Gastrocnemius medialis (tissue), 4 donors: ENCODE measurements at places on chromosomes 4 and X. TPM values are rescaled to one million over a fixed set of nuclear protein-coding genes. Genes with fewer than 3 reads are reported as not detected.

GRCh38 chrX:65932173-65933084, 107.5 kb downstream of the VSIG4 start:
- no peak for DNase-seq
- no peak overlapping the region for H3K4me3 ChIP-seq
- no peaks in the 10 kb centered on the region for H3K36me3 ChIP-seq
- H3K27me3 ChIP-seq: peaks cover 2% of the 10 kb centered on the region
- H3K27ac ChIP-seq: no peak overlapping the region
- H3K4me1 ChIP-seq: no peaks in the 10 kb centered on the region

DNA sequence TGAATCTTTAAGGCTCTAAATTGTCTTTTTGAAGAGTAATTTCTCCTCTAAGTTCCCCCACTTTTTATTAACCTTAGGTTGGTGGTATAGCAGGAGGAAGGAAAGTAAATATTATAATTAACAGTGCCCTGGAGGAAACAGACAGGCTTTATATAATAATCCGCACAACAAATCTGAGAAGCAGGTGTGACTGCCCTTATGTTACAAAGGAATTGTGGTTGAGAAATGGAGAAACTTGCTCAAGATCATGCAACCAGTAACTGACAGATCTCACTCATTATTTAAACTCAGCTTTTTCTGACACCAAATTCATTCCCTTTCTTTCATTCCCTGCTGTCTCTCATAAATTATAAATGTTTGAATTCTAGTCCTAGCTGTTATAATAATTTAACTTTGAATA, 282.0 kb downstream of the PPP3CA start:
- DNase-seq: no peak
- H3K36me3 ChIP-seq: no peaks in the 10 kb centered on the region
- H3K4me3 ChIP-seq: no peak overlapping the region
- no peak overlapping the region for H3K27ac ChIP-seq
- peaks cover 19% of the 10 kb centered on the region for H3K4me1 ChIP-seq

GRCh38 chrX:20372533-20372932, 105.8 kb upstream of the RPS6KA3 start:
- DNase-seq: no peak
- H3K27me3 ChIP-seq: no peaks in the 10 kb centered on the region
- no peak overlapping the region for H3K4me3 ChIP-seq
- H3K36me3 ChIP-seq: no peaks in the 10 kb centered on the region
- H3K4me1 ChIP-seq: no peaks in the 10 kb centered on the region

GRCh38 chr4:33111117-33111516, 2390.9 kb downstream of the PCDH7 start:
- no peak for DNase-seq
- H3K4me1 ChIP-seq: no peaks in the 10 kb centered on the region

DNA sequence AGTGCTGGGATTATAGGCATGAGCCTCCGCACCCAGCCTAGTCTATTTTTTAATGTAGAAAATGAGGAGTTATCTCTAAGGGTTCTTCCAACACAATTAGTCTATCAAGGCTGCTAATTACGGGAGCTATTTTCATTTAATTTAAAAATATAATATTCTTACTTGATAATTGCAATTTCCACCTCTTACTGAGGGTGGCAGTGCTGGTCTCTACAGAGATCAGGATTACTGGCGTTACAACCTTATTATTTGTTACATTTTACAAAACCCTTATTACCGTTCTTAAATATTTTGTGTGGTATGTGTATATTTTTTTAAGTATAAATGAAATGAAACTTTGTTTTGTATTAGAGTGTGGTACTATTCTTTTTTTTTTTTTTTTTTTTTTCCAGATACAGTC, 17.6 kb upstream of the GK start:
- DNase-seq: no peak
- H3K4me1 ChIP-seq: no peaks in the 10 kb centered on the region
- no peaks in the 10 kb centered on the region for H3K27me3 ChIP-seq
- no peak overlapping the region for H3K4me3 ChIP-seq
- H3K36me3 ChIP-seq: no peaks in the 10 kb centered on the region

- no peak overlapping the region for H3K27ac ChIP-seq
- no peaks in the 10 kb centered on the region for H3K36me3 ChIP-seq
- no peaks in the 10 kb centered on the region for H3K27me3 ChIP-seq
- H3K4me3 ChIP-seq: no peak overlapping the region
- no peaks in the 10 kb centered on the region for H3K4me1 ChIP-seq
- DNase-seq: no peak
Measured at GRCh38 chr4:181613200-181613599, 630.0 kb upstream of the TENM3 start.

- no peak overlapping the region for H3K4me3 ChIP-seq
- no peak overlapping the region for H3K27ac ChIP-seq
- H3K4me1 ChIP-seq: no peaks in the 10 kb centered on the region
- H3K27me3 ChIP-seq: no peaks in the 10 kb centered on the region
- H3K36me3 ChIP-seq: no peaks in the 10 kb centered on the region
Measured at GRCh38 chr4:47383829-47384427, 79.6 kb downstream of the COMMD8 start.

The NMU gene
- total RNA-seq: not detected

The EDNRA gene
- total RNA-seq: 3.7 TPM

DNA sequence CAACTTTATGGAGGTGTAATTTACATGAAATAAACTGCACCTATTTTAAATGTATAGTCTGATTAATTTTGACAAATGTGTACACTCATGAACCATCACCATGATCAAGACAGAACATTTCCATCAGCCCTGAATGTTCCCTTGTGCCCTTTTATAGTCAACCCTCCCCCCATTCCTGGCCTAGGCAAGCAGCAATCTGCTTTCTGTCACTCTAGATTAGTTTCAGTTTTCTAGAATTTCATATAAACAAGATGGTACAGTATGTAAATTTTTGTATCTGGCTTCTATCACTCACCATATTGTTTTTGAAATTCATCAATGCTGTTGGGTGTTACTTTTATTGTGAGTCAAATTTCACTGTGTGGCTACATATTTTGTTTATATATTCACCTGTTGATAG, 234.2 kb upstream of the RPS6KA3 start:
- H3K27ac ChIP-seq: no peak overlapping the region
- no peak overlapping the region for H3K4me3 ChIP-seq

GRCh38 chr4:139484783-139485311, 30.9 kb downstream of the RAB33B start:
- no peak overlapping the region for H3K27ac ChIP-seq
- no peaks in the 10 kb centered on the region for H3K36me3 ChIP-seq
- no peaks in the 10 kb centered on the region for H3K4me1 ChIP-seq
- H3K27me3 ChIP-seq: no peaks in the 10 kb centered on the region
- no peak for DNase-seq

The FREM3 gene
- total RNA-seq: not detected

The HSFX1 gene
- total RNA-seq: 0.46 TPM

GRCh38 chrX:140524556-140524955, 19.7 kb upstream of the SOX3 start:
- no peaks in the 10 kb centered on the region for H3K27me3 ChIP-seq
- H3K36me3 ChIP-seq: no peaks in the 10 kb centered on the region
- H3K27ac ChIP-seq: no peak overlapping the region
- no peaks in the 10 kb centered on the region for H3K4me1 ChIP-seq

The FAM156A gene
- 1.7 TPM for total RNA-seq

The SPANXD gene
- not detected for total RNA-seq

The CSAG3 gene
- total RNA-seq: not detected

- no peak overlapping the region for H3K4me3 ChIP-seq
- no peaks in the 10 kb centered on the region for H3K4me1 ChIP-seq
- no peaks in the 10 kb centered on the region for H3K36me3 ChIP-seq
- DNase-seq: no peak
- no peak overlapping the region for H3K27ac ChIP-seq
- H3K27me3 ChIP-seq: no peaks in the 10 kb centered on the region
Measured at GRCh38 chr4:181345931-181346330, 897.3 kb upstream of the TENM3 start.

- no peak overlapping the region for H3K4me3 ChIP-seq
- H3K27ac ChIP-seq: no peak overlapping the region
- H3K36me3 ChIP-seq: no peaks in the 10 kb centered on the region
Measured at GRCh38 chr4:182205306-182205705, 37.9 kb upstream of the TENM3 start.

- DNase-seq: no peak
- no peak overlapping the region for H3K4me3 ChIP-seq
- no peaks in the 10 kb centered on the region for H3K36me3 ChIP-seq
- H3K4me1 ChIP-seq: no peaks in the 10 kb centered on the region
Measured at GRCh38 chr4:72390409-72390808, 178.6 kb downstream of the ADAMTS3 start.

DNA sequence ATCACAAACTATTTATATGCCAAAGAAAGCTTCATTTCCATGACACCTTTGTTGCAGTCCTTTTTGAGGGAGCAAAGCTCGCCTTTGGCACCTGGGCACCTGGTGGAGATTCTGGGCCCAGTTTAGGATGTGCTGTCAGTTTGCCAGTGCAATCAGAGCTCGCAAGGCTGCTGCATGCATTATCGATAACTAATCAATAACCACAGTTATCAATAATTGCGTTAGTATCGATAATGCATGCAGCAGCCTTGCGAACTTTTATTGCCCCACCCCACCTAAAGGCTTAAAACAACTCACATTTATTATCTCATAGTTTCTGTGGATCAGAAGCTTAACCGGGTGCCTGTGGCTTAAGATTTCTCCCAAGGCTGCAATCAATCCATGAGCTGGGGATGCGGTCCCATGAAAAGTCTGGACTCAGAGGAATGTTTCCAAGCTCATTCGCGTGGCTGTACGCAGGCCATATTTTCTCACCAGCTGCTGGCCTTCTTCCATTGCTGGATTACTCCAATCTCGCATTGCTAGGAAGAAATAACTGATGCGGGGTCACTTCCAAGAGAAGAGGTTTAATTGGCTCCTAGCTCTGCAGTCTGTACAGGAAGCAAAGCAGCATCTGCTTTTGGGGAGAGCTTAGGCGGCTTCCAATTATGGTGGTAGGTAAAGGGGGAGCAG, 6.2 kb upstream of the AFAP1 start:
- H3K4me1 ChIP-seq: no peaks in the 10 kb centered on the region
- no peak overlapping the region for H3K4me3 ChIP-seq
- DNase-seq: no peak
- H3K27me3 ChIP-seq: no peaks in the 10 kb centered on the region

GRCh38 chr4:147821555-147821954, 89.7 kb downstream of the ARHGAP10 start:
- peak overlapping the region; percentile 83 for H3K27ac ChIP-seq
- H3K27me3 ChIP-seq: no peaks in the 10 kb centered on the region
- H3K4me3 ChIP-seq: no peak overlapping the region

The RRH gene
- total RNA-seq: not detected

- no peak overlapping the region for H3K27ac ChIP-seq
- DNase-seq: no peak
- H3K4me1 ChIP-seq: peaks cover 62% of the 10 kb centered on the region
- H3K27me3 ChIP-seq: no peaks in the 10 kb centered on the region
- H3K36me3 ChIP-seq: no peaks in the 10 kb centered on the region
Measured at GRCh38 chrX:44884944-44885343, 12.0 kb downstream of the KDM6A start.

DNA sequence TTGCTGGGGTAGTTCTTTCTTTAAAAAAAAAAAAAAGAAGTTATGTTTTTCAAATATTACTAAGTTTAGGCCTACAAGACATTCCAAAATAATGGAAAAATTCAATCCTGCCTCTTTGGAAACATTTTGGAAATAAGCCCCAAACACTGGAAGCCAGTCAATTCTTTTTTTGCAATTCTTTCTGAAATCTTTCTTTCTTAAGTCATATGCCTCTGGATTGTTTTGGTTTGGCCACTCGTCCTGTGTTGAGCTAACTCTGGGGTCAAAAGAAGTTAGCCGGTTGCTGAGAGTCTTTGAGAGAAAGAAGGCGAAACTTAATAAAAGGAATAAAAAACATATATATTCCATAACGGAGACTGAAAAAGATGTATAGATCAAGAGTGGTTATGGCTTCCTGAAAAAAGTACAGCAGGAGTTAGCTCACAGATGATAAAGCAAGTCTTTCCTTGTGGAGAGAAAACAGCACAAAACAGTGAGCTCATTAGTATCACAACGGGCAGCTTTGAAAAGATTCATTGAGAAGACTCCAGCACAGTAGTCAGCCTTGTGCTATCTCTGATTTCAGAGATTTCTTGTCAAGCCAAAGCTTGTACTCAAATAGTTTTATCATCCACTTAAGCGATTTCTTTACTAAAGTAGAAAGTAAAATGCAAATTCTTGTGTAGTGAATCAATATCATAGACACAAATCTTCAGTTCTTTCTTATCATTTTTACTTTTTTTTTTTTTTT, 64.8 kb downstream of the PLS3 start:
- DNase-seq: no peak
- H3K27me3 ChIP-seq: no peaks in the 10 kb centered on the region
- H3K27ac ChIP-seq: peak overlapping the region; percentile 68
- no peaks in the 10 kb centered on the region for H3K36me3 ChIP-seq

The RAB41 gene
- total RNA-seq: not detected

- no peaks in the 10 kb centered on the region for H3K27me3 ChIP-seq
- H3K27ac ChIP-seq: peak overlapping the region; percentile 66
- H3K36me3 ChIP-seq: no peaks in the 10 kb centered on the region
- peak; percentile 21 for DNase-seq
Measured at GRCh38 chr4:186144946-186145569, 40.6 kb downstream of the FAM149A start.
